ENCODE measurements at places on chromosomes 6 and 20.

GRCh38 chr6:67880939-67881705 is 754.0 kb upstream of the ADGRB3 start:
- DNase-seq, result no peak

DNA sequence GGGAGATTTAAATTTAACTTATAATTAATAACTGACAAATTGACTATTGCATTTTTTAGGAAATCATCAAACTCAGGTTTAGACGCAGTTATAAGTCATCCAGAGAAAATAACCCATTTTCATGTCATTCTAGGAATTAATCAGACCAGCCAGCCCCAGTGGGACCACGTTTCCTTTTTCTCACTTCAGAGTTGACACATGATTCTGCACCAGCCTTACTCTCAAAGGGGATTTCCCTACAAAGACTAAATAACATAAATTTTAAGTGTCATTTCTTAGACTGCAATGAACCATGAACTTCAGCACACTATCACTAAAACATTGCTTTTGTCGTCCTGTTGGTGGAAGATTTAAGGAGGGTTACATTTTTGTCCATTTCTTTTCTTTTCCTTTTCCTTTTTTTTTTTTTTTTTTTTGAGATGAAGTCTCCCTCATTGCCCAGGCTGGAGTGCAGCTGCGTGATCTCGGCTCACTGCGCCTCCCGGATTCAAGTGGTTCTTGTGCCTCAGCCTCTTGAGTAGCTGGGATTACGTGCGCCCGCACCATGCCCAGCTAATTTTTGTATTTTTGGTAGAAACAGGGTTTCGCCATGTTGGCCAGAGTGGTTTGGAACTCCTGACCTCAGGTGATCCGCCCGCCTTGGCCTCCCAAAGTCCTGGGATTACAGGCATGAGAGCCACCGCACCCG is 3.6 kb downstream of the IPCEF1 start:
- DNase-seq, result no peak

DNA sequence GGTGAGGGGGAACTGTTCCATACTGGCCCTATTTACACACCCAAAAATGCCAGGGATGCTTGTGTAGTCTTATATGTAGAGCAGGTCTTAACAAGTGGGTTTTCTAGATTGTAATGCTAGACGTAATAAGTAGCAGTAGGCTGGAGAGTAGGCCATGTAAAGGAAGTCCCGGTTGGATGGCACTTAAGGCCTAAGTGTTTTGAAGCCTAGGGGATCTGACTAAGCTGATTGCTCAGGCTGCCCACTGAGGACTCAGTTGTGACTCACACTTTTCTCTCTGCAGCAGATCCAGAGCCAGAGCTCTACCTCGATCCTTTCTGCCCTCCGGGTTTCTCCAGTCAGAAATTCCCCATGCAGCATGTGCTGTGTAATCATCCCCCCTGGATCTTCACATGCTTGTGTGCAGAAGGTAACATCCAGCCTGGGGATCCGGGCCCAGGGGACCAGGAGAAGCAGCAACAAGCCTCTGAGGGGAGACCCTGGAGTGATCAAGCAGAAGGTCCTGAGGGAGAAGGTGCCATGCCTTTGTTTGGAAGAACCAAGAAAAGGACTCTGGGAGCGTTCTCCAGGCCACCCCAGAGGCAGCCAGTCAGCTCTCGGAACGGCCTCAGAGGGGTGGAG is 26.6 kb downstream of the ZNF133 start:
- peak; percentile 58 for DNase-seq

DNA sequence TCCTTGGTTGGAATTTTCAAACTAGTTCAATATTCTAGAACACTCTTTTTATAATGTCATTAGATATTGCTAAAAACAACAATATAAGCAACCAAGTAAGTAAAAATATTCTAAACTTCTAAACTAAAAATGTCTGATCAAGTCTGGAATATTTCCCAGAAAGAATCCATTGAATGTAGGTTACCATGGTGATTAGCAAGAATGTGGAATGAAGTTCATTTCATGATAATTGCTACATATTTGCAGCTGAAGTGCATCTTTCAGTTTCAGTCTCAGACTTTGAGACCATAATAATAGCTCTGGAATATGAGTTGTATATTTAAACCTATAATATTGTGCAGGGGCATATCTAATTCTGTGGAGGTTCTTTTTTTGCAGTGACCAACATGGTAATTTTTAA is 61.0 kb upstream of the NKAIN2 start:
- no peak for DNase-seq

GRCh38 chr20:53866794-53867740 is 203.3 kb downstream of the BCAS1 start:
- DNase-seq, result no peak

- no peak for DNase-seq
Measured at GRCh38 chr6:169766232-169766631, 14.8 kb downstream of the ERMARD start.

GRCh38 chr6:39950125-39950720 is 16.0 kb upstream of the MOCS1 start:
- no peak for DNase-seq

- DNase-seq, result no peak
Measured at GRCh38 chr6:84107495-84107894, 73.9 kb downstream of the MRAP2 start.

GRCh38 chr6:101711518-101711917 is 318.0 kb downstream of the GRIK2 start:
- DNase-seq, result no peak

DNA sequence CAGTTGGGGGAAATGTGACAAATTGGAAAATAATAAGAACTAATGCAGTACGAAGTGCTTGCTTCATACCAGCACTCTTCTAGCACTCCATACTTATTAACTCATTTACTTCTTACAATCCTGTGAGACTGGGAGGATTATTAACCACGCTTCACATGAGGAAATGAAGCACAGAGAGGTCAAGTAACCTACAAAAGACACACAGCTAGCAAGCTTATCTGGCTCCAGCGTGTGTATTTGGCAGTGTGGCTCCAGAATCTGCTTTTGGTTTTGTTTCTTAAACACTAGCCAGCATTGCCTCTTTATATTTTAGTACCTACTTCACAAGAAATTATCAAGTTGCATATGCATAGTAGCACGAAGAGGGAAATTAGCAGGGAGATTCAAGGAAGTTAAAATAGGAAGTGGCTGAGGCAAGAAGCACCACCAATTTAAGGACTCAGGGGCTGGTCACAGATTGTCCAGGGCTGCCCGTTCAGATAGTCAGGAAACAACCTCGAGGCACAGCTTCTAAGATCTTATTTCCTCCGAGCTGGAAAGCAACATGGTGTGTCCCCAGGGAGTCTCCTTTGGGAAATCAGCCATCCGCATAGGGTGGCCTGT is 302.7 kb upstream of the PRDM1 start:
- no peak for DNase-seq

DNA sequence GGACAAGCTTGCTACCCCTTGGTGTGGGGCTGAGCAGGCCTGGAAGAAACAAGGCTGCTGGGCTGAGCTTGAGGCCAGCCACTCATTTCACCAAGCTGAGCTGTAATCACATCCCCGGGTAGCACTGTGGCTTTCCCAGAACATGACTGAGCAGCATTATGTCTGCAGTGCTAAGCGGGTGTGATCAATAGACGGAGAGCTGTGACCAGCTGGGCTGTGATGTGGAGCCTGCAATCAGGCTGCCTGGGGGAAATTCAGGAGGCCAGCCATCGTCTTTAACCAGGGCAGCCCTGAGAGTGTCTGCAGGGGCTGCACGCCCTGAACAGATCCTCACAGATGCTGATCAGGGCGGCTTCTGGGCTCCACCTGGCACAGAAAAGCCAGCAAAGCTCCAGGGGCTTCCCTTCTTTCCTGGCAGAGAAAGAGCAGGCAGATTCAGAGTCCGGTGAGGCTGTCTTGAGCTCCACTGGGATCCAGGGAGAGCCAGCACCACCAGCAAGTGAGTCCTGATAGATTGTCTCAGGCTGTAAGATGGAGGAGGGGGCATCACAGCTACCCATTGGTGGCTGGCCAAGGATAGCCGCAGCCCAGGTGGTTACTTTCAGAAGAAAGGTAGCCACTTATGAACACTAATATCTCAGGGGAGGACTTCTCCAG is 165.9 kb downstream of the NRN1 start:
- DNase-seq, result no peak

GRCh38 chr6:118551063-118552053 is 3.3 kb downstream of the PLN start:
- DNase-seq, result peak; percentile 13

DNA sequence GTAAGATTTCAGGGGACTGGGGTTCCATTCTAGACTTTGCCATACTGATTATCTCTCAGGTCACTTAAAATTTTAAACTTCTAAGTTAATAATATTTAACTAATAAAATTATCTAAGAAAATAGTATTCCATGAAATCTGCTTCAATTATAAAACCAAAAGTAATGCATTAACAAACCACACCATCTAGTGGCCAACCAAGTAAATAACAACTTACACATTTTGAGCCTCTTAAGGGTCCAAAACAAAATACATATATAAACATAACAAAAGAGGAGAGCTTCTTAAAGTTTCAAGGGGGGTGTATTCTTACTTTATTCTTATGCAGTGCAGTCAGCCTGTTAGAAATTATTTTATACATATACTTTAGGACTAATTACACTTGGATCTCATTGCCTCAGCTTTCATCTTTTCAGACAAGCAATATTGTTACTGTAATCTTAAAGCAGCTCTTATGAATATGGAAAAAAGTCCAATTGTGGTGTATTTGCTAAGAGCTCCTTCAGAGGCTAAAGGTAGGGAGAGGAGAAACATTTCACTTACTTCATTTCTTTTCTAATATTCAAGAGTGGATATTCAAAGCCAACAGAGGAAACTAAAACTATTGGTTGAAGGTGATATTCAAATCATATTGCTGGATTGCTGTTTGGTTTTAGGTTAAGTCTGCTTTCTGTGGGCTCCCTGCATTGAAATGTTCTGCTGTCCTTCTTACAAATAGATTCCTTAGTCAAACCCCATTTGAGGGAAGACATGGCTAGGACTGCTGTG is 199.7 kb upstream of the SIM1 start:
- no peak for DNase-seq

DNA sequence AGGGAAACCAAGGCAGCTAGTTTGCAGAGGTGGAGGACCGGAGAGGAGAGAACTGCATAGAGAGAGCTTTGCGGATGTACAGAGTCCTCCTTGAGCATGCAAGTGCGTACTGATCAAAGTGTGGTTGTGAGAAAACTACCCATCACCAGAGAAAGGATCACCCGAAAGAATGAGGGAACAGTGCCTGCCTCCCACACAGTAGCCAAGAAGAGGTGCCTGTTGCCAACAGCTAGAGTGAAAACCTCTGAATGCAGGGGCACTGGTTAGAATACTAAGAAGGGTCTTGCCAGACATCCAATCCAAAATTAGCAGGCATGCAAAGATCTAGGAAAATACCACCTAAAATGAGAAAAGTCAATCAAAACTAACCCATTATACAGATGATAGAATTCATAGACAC is 166.6 kb upstream of the AKAP12 start:
- no peak for DNase-seq

- no peak for DNase-seq
Measured at GRCh38 chr6:166487148-166487547, 99.3 kb downstream of the RAMACL start.

DNA sequence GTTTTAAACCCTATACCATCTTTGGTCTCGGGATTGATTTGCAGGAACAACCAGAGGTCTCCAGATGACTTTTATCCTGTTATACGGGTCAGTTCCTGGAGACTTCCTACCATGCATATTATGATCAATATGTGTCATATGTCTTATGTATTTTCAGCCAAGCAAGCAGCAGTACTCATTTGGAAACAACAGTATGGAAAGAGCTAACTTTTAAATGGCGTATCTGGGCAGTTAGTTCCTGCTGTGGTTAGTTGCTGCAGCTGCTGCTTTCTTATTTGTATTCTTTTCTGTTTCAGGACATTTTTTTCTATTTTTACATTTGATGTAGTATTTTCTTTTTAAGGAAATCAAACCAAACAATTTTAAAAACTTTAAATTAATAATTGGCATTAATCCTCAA is 207.5 kb downstream of the MANEA start:
- DNase-seq, result no peak

- DNase-seq, result no peak
Measured at GRCh38 chr6:90293319-90293953, 3.2 kb downstream of the BACH2 start.

DNA sequence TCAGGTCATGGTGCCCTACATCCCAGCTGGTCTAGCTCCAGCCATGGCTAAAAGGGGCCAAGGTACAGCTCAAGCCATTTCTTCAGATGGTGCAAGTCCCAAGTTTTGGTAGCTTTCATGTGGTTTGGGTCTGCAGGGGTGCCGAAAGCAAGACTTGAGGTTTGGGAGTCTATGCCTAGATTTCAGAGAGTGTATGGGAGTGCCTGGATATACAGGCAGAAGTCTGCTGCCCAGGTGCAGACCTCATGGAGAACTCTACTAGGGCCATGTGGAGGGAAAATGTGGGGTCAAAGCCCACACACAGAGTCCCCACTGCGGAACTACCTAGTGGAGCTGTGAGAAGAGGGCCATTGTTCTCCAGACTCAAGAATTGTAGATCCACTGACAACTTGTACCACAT is 1000.9 kb upstream of the ADGRB3 start:
- no peak for DNase-seq

DNA sequence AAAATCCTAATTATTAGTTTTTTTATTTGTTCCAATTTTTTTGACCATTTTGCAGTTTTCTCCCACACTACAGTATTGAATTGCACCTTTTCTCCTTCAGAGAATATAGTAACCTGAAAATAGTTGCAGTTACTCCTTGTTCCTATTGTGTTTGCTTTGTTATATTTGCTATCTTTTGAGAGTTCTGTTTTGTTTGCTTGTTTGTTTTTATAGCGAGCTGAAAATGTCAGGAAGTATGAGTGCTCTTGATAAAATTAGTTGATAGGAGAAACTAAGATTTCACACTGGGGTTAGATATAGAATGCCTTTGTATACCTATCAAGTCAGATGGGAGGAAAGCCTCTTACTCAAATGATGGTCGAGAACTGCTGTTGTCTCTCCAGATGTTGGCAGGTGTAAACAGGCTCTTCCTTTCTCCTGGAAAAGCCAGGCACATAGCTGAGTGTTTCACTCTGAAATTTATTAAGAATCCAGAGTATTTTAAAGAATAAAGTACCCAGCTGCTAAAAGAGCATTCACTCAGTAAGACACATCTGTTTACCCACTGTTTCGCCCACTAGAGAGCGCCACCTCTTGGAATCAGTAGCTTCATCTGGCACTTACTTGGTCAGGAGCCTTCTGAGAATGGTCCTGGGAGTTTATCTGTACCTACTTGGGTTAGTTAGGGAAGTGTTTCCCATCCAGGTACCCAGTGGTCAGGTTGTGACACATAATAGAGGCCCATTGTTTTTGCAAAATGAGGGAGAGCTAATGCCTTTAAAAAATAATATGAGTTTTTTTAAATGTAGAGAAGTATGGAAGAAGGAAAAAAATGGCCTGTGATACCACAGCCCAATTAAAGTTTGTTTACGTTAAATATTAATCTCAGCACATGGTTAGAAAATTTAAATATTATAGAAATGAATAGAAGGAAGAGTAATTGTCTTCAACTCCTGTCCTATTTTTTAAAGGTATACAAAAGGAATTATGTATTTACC is 11.2 kb downstream of the NT5DC1 start:
- DNase-seq, result no peak

GRCh38 chr6:161226009-161226964 is 47.6 kb downstream of the AGPAT4 start:
- DNase-seq, result no peak

- no peak for DNase-seq
Measured at GRCh38 chr6:53547166-53547810, 2.4 kb upstream of the GCLC start.

GRCh38 chr6:135655055-135655454 is 157.5 kb upstream of the AHI1 start:
- DNase-seq, result no peak
